Stimulated activated CD4-positive, alpha-beta T cell treated with anti-CD3 and anti-CD28 coated beads, Interleukin-12 subunit alpha, Interleukin-12 subunit beta, amount 100 ng/mL, for 24 hours (primary cell): ENCODE measurements at places on chromosomes 1 and 21.

GRCh38 chr1:1348420-1349255, 580 bp downstream of the DVL1 start:
- no peak for DNase-seq

GRCh38 chr1:222938986-222939385, 124.1 kb downstream of the DISP1 start:
- no peak for DNase-seq

DNA sequence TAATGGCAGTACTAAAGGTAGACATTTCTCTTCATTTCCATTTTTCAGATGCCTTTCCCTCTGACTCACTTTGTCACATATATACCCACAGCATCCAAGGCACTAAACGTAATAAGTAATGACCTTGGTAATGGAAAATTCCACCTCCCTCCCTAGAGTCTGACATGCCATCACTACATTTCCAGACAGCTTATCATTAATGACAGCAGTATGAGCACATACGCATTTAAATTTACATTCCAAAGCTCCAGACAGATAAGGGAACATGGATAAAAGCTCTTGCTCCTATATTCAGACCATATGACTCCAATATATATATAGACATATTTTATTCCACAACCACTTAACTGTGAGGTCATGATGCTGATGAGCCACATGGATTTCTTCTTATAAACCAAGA, 191.7 kb upstream of the GORAB start:
- no peak for DNase-seq

GRCh38 chr1:234018816-234019215, 114.3 kb downstream of the SLC35F3 start:
- no peak for DNase-seq

DNA sequence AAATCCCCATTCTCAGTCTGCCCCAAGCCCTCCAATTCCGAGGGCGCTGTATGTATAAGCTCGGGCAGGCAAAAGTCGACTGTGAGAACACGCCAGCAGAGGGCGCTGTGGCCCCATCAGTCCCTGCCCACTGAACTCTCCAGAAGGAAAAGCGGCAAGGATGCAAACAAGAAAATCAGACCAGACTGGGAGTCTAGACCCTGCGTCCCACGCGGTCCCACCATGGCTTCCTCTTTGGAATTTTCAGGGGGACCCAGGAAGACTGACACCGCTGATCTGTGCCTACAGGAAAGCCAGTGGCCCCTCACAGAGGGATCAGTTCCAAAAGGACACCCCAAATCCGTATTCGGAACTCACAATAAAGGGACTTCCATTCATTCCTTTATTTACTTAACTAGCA, 19.5 kb downstream of the TEX35 start:
- peak; percentile 73 for DNase-seq

- no peak for DNase-seq
Observed at GRCh38 chr1:183417772-183418491, at the start of gene NMNAT2. Gene NMNAT2, minus strand, starts transcription at chr1:183418380. Its CDS starts 113 bp downstream, at chr1:183418267.

GRCh38 chr1:8392522-8392921, 74.6 kb downstream of the SLC45A1 start:
- no peak for DNase-seq

DNA sequence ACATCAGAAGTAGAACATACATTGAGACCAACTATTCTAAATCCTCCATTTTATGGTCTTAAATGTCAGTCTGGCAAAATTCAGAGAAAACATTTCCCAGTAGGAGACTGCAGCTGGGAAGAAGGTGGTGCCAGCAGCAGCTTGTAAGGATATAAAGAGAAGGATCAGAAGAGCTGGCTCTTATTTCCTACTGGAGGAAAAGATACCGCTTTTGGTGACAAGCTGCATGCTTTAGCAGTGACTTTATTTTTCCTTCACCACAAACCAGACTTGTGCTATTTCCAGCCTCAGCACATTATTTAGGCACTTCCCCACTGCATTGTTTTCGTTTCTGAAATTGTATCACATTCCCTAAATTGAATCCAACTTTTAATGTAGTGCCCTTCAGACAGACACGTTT, 28.4 kb downstream of the RNF11 start:
- no peak for DNase-seq

GRCh38 chr1:21117597-21118001, 59.1 kb downstream of the EIF4G3 start:
- DNase-seq: no peak

DNA sequence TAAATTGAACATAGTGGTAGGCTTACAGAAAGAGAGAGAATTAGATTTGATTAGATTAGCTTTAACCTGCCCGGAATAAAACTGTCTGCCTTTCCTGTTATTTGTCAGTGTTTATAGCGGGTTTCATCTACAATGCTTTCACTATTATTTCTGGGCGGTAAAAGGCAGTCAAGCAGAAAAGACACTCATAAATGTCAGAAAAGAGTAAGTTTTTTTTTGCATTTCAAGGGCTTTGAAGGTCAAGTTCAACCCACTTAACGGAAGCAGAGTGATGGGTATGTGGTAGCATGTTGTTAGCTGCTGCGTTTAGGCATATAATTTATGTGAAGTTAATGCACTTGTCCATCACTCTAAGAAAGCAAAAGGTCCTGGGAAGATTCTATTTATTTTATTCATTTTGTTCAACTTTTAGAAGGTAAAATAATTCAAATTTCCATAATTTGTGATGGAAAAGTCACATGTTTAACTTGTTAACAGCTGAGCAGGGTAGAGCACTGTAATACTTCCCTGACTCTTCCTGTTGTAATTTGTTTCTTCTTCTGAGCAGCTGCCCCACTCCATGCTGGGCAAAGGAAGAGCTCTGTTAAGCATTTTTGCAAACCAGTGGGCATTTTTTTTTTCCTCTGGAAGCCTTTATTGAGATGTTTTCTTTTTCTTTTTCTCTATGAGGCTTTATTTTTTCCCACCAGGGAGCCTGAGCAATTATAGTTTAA, 220.1 kb downstream of the ST6GALNAC3 start:
- no peak for DNase-seq

GRCh38 chr1:16984717-16985116, 4.3 kb upstream of the MFAP2 start:
- DNase-seq: no peak

- DNase-seq: no peak
Observed at GRCh38 chr21:43190951-43191350, 22.1 kb downstream of the CRYAA start.

DNA sequence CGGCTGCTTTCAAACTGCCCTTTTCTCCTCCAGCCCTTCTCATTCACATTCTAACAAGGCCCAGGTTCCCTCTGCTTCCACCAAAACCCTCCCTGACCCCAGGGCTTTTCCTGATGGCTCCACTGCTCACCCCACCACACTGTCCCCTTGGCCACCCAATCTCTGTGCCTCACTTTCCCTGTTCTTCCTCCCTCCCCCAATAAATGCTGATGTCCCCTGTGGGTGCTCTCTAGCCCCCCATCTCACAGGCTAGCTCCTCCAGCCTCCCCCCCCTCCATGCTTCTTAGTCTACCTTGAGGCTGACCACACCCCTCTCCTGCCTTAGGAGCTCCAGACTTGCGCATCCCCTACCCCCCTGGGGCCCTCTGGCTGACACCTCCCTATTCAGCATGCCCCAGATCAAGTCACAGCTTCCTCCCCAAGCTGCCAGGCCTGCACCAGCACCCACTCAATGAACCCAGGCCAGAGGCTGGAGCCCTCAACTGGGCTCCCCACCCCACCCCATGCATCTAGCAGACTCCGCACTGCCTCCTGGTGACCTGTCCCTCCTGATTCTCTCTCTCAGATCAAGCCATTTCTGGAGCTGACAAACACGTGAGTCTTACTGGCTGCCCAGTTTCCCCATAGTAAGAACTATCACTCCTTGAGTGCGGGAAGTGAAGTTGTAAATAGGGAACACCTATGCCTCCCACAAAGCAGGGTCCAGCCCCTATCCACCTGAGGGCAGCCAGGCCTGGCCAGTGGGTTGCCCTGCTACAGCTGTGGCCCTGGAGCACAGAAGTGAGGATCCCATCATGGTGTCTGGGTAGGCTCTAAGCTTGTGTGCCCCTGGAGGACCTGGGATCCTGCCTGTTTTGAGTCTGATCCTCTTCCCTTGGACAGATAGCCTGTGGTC, 117.9 kb downstream of the DMRTB1 start:
- DNase-seq: no peak

GRCh38 chr1:187629075-187629474, 800.3 kb downstream of the PLA2G4A start:
- DNase-seq: no peak

DNA sequence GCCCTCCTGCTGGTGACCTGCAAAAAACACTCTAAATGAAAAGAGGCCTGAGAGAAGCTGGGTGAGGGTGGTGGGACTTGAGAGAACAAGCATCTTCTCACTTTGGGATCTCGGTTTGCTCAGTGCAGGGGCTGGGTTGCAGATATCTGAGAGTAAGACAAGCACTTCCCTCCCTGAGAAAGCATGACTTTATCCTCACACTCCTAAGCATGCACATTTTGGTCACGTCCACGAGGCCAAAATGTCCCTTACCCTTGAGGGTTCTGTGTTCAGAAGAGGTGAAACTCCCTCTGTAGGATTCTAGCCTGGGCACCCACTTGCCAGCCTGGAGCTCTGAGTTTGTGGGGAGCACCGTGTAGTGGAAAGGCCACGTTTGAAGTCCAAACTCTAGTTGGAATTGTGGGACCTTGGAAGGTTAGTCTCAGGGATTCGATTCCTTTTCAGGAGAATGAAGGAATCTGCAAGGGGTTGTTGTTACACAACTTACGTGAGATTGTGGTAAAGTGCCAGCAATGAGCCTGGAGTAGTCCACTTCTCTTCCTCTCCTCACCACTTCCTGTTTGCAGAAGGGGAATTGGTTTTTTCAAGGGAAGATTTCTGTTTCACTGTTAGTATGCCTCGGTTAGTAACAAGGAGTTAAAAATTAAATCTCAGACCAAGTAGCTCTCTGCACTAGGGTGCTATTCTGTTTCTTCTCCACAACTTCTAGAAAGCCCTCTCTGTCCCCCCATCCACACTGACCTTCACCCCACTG, 3.0 kb downstream of the FCAMR start:
- DNase-seq: no peak

GRCh38 chr21:42038393-42038792, 28.2 kb upstream of the ZBTB21 start:
- DNase-seq: no peak

- peak; percentile 51 for DNase-seq
Observed at GRCh38 chr1:2091611-2092604, 41.7 kb downstream of the PRKCZ start.

DNA sequence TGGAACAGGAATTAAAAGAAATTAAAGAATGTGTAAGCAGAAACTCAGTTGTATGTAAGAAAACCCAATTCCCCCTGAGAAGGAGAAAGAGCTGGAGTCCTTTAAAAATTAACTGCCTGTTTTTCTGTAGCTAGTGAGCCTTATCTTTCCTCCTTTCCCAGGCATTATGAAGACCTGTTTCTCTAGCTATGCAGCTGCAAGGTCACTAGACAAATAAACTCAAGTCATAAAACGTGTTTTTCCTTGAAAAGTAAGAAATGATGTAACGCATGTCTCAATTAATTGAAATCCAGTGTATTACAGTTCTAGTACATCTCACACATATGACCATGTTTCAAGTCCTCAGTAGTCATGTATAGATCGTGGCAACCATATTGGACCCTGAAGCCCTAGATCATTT, 5.3 kb downstream of the S100A12 start:
- DNase-seq: no peak

- no peak for DNase-seq
Observed at GRCh38 chr1:156796340-156797097, 20.1 kb downstream of the SH2D2A start.

DNA sequence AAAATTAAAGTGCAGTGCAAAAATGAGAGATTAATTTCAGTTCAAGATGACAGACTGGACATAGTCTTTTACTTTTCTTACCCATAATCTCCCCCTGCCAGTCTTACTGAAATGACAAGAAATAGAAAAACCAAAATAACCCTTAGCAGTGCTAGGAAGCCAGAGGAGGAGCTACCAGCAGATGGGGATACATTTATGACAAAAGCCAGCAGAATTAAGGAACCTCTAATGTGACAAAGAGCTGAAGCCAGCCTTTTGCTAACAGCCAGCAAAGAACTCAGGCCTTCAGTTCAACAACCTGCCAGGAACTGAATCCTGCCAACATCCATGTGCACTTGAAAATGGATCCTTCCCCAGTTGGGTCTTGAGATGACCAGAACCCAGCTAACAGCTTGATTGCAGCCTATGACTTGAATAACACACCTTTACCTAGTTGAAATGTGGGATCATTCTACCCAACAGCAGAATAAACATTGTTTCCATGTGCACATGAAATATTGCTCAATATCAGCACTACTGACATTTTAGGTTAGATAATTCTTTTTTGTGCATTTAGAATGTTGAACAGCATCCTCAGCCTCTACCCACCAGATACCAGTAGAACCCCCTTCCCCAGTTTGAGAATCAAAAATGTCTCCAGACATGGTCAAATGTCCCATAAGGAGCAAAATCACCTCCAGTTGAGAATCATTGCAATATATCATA, 7.9 kb upstream of the TRAF5 start:
- no peak for DNase-seq

GRCh38 chr1:7366955-7367665, 404.0 kb upstream of the VAMP3 start:
- no peak for DNase-seq

DNA sequence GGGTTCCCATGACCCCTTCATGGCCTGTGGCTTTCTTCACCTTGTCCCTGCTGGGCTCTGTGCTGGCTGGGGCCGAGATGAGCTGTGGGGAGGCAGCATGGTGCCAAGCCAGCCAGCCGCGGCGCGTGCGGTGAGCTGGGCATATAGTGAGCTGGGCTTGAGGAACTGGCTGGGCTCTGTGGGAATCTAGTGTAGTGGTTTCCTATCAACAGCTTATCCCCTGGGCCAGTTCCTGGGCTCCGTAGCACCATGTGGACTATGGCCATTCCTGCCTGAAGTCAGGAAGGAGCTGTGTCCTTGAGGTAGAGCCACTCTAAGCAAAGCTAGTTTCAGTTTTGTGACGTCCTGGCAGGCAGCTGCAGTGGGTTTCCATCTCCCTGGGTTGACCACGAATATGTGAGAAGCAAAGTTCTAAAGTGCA, 1.8 kb downstream of the NCMAP start:
- DNase-seq: no peak

DNA sequence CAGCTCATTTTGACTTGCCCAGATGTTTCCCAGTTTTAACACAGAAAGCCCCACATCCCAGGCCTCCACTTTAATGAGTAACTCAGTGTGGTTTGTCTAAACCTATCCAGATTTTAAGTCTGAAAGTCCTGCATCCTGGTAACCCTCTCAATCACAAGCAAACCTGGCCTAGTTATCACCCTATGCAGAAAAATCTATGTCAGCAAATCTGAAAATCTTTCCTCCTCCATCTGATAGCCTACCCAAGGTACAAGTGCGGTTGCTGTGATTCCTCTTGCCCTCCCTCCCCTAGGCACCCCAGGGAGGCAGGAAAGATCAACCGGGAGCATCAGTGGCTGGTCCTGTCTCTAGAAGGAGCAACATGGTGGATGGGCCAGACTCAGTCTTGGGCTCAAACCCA, 163.7 kb downstream of the IGSF21 start:
- no peak for DNase-seq

DNA sequence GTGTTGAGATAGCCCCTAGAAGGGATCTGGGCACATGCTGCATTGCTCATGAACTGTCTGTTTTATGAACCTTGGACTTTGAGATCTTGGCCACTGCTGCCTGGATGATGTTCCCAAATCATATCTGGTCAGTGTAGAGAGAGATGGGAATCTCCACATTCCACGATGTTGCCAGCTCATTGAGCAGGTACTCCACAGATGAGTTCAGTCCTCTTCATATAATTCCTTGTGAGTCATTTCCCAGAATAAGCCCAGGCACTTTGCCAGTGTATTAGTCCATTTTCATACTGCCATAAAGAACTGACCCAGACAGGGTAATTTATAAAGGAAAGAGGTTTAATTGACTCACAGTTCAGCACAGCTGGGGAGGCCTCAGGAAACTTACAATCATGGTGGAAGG, 254.0 kb upstream of the RUNX1 start:
- no peak for DNase-seq

- no peak for DNase-seq
Observed at GRCh38 chr1:235199441-235199840, 38.4 kb upstream of the RBM34 start.
